ENCODE measurements at places on chromosomes 7 and 10.

DNA sequence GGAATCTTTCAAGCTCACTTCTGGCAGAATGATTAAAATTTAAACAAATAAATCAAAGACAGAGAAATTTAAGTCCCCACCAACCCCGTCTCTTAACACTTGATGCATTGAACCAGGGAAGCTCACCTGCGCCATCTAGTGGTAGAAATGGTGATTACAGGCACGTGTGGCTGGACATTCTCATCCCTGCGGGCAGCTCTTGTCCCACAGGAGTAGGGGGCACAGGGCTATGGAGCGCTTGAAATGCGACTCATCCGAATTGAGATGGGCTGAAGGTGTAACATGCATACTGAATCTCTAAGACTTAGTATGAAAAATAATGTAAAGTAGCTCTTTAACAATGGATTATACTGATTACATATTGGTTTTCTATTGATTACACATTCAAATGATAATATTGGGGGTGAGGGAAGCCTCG is 24.8 kb upstream of the SLIT1 start:
- DNase-seq: no peak

DNA sequence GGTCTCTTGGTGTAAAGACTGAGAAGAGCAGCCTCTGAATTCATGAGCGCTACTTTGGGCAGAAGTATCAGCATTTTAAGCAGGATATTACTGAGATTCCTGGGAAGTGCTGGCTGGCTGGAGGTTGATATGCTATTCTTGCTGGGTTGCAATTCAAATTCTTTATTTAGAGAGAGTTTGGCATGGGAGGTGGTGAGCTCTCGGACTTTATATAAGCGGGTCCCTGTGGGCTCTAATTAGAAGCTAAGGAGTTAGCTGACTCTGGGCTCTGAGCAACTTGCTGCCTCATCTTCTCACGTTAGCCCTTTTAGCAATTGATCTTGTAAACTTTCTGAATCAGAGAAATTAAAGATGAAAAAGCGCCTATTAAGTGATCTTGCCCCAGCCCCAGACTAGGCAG is 430.9 kb downstream of the SORCS3 start:
- no peak for DNase-seq

- DNase-seq: no peak
These were observed 14.1 kb upstream of the SUN1 start for GRCh38 chr7:818031-818699.

DNA sequence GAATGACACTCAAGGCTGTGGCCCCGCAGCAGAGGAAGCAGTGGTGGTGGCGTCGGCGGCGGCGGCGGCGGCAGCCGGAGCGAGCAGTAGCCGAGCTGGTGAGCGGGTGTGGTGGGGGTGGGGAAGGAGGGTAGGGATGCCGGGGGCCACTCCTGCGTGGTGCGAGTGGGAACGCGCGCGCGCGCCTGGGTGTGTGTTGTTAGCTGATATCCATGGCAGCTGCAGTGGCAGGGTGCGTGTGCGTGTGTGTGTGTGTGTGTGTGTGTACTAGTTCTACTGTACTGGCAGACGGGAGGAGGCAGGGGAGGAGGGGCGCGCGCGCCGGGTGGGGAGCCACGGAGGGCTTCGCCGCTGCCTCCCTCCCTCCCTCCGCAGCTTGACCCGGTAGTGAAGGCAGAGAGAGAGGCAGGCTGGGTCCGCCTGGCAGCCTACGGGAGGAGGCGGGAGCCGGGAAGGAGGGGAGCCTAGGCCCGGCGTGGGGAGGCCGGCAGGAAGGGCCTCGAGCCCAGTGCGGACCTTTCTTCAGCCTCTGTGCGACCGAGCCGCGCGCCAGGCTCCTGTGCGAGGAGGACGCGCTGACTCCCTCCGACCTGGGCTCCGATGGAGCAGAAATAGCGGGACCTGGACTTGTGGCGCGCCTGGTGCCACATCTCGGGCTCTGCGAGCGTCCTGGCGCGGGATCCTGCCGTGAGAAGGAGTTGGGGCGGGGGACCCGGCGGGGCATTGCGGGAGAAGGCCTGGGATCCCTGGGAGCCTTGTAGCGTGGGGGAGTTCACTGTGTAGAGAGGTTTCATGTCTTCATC is at the start of gene MAGI2:
Gene MAGI2, minus strand, starts transcription at position 110 of the 803 bp plus-strand sequence. CDS start 347 bp downstream, outside the sequence.
- DNase-seq: no peak

DNA sequence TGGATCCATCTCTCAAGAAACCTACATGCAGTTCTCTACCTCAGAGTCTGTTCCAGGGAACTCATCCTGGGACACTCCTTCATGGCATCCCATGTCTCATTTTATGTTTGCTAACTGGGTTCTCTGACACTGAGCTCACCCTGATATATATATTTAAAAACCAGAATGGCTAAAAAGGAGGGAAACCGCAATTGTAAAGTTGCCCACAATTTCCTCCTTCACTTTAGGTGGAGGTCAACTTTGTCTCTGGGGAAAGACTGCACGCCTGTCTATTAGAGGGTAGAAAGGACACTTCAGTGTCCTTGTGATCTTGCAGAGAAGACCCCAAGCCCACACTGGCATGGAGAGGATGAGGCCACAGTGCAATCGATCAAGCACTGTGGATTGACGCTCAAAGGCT is 131.7 kb downstream of the TEX36 start:
- DNase-seq: no peak

- DNase-seq: no peak
These were observed 3.6 kb downstream of the ZSCAN21 start for GRCh38 chr7:100053215-100053614.

- DNase-seq: no peak
These were observed 56.2 kb downstream of the SEMA3A start for GRCh38 chr7:84138411-84138810.

GRCh38 chr7:131935180-131935579 is 378.8 kb upstream of the PODXL start:
- no peak for DNase-seq

- DNase-seq: no peak
These were observed 42.3 kb upstream of the SGCE start for GRCh38 chr7:94698275-94698674.

GRCh38 chr7:50335230-50335794 is 30.8 kb downstream of the IKZF1 start:
- no peak for DNase-seq

- no peak for DNase-seq
These were observed 100.0 kb downstream of the TCERG1L start for GRCh38 chr10:131211559-131211958.

DNA sequence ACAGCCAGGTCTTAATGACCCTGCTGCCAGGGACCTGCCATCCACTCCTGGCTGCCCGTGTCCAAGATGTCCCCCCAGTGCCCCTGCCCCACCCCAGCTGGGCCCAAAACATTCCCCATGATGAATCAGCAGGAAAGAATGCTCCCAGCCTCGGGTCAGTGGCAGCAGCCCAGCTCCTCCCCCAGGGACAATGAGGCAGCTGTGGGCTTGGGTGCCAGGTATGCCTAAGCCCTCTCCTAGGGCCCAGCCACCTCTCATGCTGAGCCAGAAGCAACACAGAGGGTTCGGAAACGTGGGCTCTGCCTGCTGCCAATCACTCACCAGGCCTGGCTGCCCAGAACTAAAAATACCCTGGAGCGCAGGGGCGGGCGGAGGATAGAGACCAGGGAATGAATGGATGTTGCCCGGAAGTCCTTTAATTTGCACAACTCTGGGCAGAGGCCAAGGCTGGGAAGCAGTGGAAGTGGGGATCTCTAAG is 1.5 kb upstream of the LOXL4 start:
- DNase-seq: no peak
